Ecto neural progenitor cell (in vitro differentiated cells): ENCODE measurements at places on chromosomes 16 and 17.

DNA sequence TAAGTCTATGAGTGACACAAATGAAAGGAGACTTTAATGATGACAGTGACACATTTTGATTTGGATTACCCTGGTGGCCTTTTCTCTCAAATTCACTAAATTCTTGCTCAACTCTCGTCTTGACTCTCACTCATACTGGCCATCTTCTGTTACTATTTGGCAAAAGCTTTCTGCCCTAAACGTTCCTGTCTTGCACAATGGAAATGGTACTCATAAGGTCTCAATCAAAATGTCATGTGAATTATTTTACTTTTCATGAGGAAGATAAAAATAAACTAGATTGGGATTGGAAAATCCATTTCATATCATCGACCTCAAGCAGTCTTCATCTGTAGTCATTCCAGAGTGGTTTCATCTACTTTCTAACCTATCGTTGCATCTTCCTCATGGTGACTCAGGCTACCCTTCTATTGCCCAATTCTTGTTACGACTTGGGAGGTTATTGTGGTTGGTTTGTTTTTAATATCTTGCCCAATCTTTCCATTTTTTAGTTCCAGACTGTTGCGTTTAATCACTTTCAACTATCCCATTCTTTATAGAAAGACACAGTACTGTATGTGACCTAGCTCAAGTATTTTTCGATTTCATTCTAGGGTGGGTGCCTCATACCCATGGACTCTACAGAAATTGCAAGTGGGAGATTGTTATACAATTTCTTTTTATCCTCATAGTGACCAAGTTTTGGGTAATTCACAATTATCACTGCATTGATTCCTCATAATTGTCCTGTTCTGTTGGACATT is 317.2 kb upstream of the KCNJ16 start:
- no peak for DNase-seq

DNA sequence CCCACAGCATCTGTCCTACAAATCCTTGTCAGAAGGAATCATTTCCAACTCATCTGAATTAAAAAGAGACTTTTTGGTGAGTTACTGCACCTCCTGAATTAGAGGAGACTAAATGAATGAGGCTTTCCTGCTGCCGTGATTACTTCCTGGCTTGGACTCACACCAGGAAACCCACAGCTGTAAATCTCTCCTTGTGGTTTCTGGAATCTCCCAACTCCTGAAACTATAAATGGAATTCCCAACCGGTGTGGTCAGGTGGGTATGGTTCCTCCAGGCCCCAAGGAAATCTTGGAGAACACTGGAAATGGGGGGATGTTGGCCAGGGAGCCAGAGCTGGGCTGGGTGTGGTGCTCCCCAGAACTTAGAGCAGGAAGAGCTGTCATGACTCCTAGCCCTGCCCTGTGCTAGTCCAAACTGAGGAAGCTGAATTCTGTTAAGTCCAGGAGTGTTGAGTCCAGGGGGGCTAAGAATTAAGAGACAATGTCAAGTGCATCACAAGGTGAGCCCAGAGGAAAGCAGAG is 216.4 kb downstream of the GSG1L start:
- peak; percentile 24 for DNase-seq

GRCh38 chr16:69316595-69317034 is 5.5 kb downstream of the VPS4A start:
- no peak for DNase-seq

- no peak for DNase-seq
Measured at GRCh38 chr17:63490329-63490728, 13.5 kb downstream of the ACE start.

DNA sequence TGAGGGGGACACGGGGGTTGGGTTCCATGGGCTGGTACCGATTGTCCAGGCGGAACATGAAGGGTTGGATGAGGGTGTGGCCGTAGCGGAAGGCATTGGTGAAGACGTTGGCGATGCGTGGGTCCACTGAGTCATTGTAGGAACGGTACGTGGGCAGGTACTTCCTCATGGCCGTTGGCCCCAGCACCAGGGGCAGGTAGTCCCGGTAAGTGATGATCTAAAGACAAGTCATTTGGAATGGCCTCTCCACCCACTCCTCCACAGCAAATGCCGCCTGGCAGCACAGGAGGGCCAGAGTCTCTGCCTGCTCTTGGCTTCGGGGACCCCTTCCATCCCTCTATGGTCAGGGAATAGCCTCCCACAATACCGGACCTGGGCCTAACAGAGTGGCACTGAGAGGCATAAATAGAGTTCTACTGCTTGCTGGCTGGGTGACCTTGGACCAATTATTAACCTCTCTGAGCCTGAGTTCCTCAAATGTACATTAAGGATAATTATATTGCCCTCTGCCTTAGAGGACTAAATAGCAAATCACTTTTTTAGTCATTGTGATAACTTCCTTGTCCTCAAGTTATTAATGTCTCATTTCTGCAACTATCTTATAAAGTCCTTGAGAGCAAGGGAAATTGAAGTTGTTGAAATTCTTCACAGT is 7.2 kb downstream of the MPO start:
- no peak for DNase-seq

DNA sequence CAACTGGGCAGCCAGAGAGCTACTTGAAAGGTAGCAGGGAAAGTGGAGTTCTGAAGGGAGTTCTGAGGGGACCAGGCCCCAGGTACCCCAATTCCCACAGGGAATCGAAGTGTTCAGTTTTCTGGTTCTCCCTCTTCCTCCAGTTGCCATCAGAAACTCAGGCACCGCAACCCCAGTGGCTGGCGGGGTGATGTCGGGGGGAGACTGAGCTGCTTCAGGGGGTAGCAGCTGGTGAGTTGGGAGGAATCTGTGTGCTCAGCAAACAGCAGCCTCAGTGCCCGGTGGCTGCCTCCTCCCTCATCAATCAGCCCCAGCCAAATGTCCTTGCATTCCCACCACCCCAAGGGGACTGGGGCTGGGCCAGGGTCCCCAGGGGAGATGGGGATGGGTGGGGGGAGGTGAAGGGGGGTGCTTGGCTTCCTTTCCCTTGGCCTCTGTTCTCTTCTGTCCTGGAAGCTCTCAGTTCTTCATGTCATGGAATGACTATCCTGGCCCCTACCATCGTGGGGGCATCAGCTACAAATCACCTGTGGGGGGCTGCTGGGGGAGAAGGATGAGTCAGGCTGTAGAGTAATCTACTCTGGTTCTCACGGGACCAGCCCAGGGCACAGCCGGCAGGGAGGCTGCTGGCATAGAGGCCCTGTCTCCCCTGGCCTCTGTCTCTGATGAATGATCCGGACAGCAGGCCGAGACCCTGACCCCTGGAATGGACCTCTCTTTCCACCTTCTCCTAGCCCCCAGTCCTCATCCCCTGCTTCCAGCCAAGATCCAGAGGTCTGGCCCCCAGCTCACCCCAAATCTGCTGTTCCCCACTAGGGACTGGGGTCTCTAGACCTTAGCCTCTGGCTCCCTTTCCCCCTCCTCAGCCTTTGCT is 2.6 kb upstream of the DNAH2 start:
- no peak for DNase-seq
